Activated CD4-positive, alpha-beta T cell treated with anti-CD3 and anti-CD28 coated beads, Interleukin-2, amount 50 U/mL, for 1 hour (primary cell): ENCODE measurements at places on chromosomes 1 and 21.

- no peak for DNase-seq
These were observed 22.5 kb downstream of the NSUN4 start for GRCh38 chr1:46363121-46363520.

GRCh38 chr1:26833432-26834405 is 7.2 kb downstream of the ZDHHC18 start:
- peak; percentile 85 for DNase-seq

GRCh38 chr1:25120281-25120680 is 112.0 kb downstream of the SYF2 start:
- no peak for DNase-seq

DNA sequence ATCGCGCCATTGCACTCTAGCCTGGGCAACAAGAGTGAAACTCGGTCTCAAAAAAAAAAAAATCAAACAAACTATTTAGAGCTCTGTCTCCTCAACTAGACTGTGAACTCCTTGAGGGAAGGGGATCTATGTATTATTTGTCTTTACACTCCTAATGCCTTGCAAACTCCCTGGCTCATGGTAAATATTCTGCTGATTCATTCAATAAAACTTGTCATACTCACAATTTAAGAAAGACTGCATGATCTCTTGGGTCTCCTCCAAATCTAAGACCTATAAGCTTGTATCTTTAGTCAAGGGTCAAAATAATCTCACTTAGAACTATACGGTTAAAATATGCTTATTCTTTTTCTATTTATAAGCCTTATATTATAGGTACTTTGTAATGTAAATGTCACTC is 90.3 kb upstream of the NR5A2 start:
- DNase-seq, result no peak

- peak; percentile 48 for DNase-seq
These were observed at the start of gene HHAT for GRCh38 chr1:210328746-210329503. Gene HHAT, plus strand, starts transcription at chr1:210328902. Its CDS starts 20,074 bp downstream, at chr1:210348976.

DNA sequence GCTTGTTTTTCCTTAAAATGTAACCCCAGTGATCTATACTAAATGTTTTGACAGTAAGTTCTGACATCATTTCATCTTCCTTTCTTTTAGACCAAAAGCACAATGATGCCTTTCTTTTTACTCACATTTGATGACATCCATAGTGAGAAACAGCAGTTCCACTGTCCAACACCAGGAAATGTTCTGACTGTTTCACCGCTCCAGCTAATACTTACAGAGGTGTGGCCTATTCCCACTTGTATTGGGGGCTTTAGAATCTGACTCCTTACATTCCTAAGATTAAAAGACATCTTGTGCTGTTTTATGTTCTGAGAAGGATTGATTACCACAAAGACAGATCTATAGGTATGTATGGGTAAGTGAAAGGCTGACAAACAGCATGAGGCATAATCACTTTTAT is 1018.2 kb upstream of the PRMT6 start:
- DNase-seq, result no peak

DNA sequence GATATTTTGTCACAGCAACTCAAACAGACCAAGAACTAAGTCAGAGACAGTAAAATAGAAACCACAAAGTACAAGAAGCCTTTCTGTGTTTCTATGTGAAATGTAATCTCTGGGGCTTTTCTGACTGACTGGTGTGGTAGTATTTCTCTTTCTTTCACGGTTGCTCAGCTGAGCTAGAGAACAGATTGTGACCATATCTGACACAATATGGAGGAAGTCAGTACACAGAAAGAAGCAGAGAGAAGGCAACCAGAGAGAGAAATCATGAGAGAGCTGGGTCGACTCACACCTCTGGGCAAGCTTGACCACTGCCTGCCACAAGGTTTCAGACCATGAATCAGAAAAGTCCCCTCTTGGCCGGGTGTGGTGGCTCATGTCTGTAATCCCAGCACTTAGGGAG is 208.9 kb upstream of the GREM2 start:
- no peak for DNase-seq
